Femur (tissue), 1 donor: ENCODE measurements at places on chromosomes 12 and 14.

DNA sequence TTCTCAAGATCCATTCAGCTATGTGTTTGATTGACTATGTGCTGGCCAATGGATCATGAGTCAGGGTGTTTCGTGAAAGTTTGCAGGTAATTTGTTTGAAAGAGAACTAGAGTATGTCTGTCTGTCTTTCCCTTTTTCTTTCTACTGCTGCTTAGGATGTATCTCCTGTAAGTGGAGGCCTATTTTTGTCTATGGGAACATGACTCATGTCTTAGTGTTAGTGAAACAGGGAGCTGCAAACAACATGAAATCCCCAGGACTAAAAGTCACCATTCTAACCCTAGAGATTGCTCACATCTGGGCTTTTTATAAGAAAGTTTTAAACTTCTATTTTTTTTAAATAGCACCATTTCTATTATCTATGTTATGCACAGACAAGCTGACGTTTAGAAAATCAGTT is 333.0 kb downstream of the CCER1 start:
- no peak for DNase-seq

GRCh38 chr12:131988054-131988796 is 38.5 kb downstream of the EP400 start:
- DNase-seq = no peak

DNA sequence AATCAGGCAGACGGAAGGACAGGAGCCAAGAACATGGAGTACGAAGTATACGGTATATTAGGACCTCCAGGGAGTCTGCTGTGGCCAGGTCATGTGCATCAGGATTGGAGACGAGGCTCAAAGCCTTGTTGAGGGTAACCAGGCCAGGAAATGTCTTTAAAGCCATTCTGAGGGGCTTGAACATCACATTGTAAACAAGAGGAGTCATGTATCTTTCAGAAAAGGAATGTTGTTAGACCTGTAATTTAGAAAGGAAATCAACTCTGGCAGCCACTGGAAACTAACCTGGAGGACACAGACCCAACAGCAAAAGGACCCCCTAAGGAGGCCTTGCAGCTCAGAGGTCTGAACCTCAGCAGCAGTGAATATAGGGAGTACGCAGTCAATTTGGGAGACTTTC is 7.5 kb downstream of the MAP3K9 start:
- no peak for DNase-seq

GRCh38 chr14:94001501-94002396 is 4.6 kb downstream of the CCDC197 start:
- DNase-seq = peak; percentile 72
